Cortex of kidney (tissue), 1 donor: ENCODE measurements at places on chromosomes 5 and 9.

GRCh38 chr5:38285226-38285625 is 26.9 kb downstream of the EGFLAM start:
- DNase-seq = no peak

GRCh38 chr5:11985993-11986392 is 81.7 kb upstream of the CTNND2 start:
- DNase-seq = no peak

GRCh38 chr5:14008819-14009311 is 64.4 kb upstream of the DNAH5 start:
- DNase-seq = no peak

DNA sequence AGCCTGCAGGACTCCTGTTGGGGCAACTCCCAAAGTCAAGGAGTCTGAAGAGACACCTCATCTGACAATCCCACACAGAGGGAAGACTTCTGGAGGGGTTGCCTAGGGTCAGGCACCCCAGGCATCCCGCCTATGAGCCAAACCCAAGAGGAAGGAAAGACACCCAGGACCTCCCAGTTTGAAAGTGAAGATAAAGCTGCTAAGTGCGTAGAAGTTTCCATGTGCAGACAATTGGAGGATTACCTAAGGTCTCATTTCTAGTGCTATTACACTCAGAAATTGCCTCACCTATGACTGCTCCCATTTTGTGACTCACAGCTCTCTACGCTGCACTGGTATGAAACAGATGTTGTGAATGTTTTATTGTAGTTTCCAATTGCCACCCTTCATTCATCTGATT is 322.9 kb downstream of the SLIT3 start:
- DNase-seq = no peak

DNA sequence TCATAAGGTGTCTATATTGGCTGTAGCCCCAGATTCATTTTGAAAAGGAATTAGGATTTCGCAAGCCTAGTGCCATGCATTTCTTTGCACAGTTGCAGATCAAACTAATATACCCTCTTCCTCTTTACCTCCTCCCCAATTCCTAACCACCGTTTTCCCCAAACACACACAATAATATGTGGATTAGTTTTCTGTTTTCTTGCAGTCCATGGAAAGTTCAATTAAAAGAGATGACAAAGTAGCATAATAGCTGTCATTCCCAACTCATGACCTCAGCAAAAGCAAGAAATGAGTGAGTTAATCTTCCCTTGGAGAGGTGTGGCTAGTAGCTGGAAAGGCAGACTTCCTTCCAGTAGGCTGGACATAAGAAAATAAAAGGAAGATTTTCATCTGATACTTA is 349.1 kb downstream of the TMEM232 start:
- DNase-seq = no peak
